ENCODE measurements at places on chromosomes 1 and 21.

DNA sequence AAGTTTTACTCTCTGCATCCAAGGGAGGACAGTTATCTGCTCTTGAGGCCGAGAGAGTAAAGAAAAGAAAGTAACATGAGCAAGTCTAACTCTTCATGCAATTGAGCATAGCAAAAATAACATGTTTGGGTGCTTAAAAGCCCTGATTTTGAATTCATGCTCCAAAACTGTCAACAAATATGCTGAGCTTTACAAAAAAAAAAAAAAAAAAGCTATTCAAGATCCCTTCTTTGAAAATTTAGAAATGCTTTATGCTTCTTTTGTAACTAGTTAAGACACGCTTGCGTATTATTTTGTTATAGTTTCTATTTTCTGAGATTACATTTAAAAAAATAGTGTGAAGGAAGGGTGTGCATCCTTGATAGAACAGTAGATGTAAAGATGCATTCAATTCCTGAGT lies 1733.0 kb downstream of the MRPL39 start:
- H3K27ac ChIP-seq: no peak overlapping the region
- H3K4me1 ChIP-seq: peaks cover 6% of the 10 kb centered on the region
- no peak for DNase-seq
- H3K36me3 ChIP-seq: no peaks in the 10 kb centered on the region

GRCh38 chr1:56557746-56558145 lies 21.6 kb downstream of the PLPP3 start:
- no peak overlapping the region for H3K4me3 ChIP-seq
- no peak for DNase-seq
- no peaks in the 10 kb centered on the region for H3K27me3 ChIP-seq
- no peaks in the 10 kb centered on the region for H3K36me3 ChIP-seq
- no peaks in the 10 kb centered on the region for H3K4me1 ChIP-seq
- no peak overlapping the region for H3K27ac ChIP-seq

- no peaks in the 10 kb centered on the region for H3K36me3 ChIP-seq
- no peak overlapping the region for H3K27ac ChIP-seq
- H3K4me1 ChIP-seq: no peaks in the 10 kb centered on the region
- H3K4me3 ChIP-seq: no peak overlapping the region
Measured at GRCh38 chr1:241145881-241146280, 211.1 kb downstream of the RGS7 start.

DNA sequence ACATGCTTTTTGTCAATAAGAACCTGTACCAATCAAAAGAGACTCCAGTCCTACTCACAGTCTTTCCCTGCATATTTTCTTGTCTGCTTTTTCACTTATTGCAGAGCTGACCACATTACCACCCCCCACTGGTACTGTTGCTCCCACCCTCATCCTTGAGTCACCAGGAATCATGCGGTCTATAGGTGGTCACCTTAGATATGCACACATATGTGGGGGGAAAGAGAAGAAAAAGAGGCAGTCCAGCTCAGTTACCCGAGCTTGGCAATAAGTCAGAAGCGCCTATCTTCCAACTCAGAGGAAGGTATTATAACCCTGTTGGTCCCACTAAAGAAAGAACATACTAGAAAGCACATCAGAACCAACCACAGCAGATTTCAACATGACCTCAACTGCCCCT lies 119.2 kb downstream of the SMYD2 start:
- peaks cover 4% of the 10 kb centered on the region for H3K27me3 ChIP-seq
- no peaks in the 10 kb centered on the region for H3K4me1 ChIP-seq
- no peak for DNase-seq

- DNase-seq: peak; percentile 98
- H3K27me3 ChIP-seq: no peaks in the 10 kb centered on the region
- H3K27ac ChIP-seq: no peak within 1 kb of the TSS
- no peaks in the 10 kb centered on the region for H3K4me1 ChIP-seq
Measured at GRCh38 chr1:16613185-16614147, at the start of gene NBPF1. TSS of gene NBPF1 (minus strand) at chr1:16613564.

DNA sequence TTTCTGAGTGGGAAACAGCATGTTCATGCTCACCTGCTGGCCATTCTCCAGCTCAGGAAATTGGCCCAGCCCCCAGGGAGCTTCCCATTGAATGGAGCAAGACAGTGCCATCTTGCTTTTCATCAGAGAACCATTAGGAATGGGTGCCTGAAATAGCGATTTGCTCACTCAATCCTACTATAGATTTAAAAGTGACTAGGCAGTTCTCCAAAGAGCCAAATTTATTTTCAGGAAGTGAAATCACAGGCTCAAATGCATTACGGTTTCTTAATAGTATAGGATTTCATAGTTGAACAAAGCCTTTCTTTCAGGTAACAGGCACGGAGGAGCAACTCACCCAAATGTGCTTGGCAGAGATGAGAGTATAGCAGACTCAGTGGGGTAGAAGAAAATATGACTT lies 272.1 kb downstream of the GRIK1 start:
- H3K4me3 ChIP-seq: no peak overlapping the region
- peaks cover 6% of the 10 kb centered on the region for H3K27me3 ChIP-seq
- no peak overlapping the region for H3K27ac ChIP-seq
- peaks cover 4% of the 10 kb centered on the region for H3K4me1 ChIP-seq
- no peaks in the 10 kb centered on the region for H3K36me3 ChIP-seq
- no peak for DNase-seq

GRCh38 chr1:153340356-153340755 lies 8.3 kb downstream of the PGLYRP4 start:
- H3K27ac ChIP-seq: no peak overlapping the region
- H3K36me3 ChIP-seq: no peaks in the 10 kb centered on the region
- H3K4me3 ChIP-seq: no peak overlapping the region
- no peak for DNase-seq

GRCh38 chr21:42725416-42725930 lies 72.1 kb downstream of the PDE9A start:
- peaks cover 4% of the 10 kb centered on the region for H3K27me3 ChIP-seq
- DNase-seq: no peak
- H3K4me1 ChIP-seq: peaks cover 18% of the 10 kb centered on the region

- no peaks in the 10 kb centered on the region for H3K27me3 ChIP-seq
- peaks cover 14% of the 10 kb centered on the region for H3K36me3 ChIP-seq
- H3K4me3 ChIP-seq: no peak overlapping the region
- no peak overlapping the region for H3K27ac ChIP-seq
- DNase-seq: no peak
Measured at GRCh38 chr1:45887156-45887842, 83.9 kb downstream of the MAST2 start.

- H3K4me1 ChIP-seq: no peaks in the 10 kb centered on the region
- no peaks in the 10 kb centered on the region for H3K27me3 ChIP-seq
- H3K4me3 ChIP-seq: no peak overlapping the region
- H3K27ac ChIP-seq: no peak overlapping the region
- DNase-seq: no peak
Measured at GRCh38 chr21:30733026-30733425, 14.0 kb downstream of the KRTAP21-2 start.

DNA sequence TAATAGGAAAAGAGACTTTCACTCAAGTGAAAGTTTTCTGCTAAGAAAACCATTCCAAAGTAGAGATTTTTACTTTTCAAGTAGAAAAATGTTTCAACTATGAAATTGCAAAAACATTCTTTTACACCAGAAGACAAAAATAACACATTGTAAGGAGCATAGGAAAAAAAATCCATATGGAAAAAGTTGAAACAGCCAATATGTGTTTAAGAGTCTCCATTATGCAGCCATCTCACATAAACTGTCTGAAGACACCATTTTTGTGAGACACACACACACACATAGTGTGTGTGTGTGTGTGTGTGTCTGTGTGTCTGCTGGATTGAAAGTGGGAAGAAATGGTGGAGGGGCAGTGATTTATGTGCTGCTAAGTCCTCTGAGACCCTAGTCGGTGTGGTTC lies 162.1 kb downstream of the HHAT start:
- H3K4me1 ChIP-seq: no peaks in the 10 kb centered on the region
- no peak for DNase-seq
- H3K27ac ChIP-seq: no peak overlapping the region
- no peaks in the 10 kb centered on the region for H3K27me3 ChIP-seq

GRCh38 chr1:172084876-172085275 lies 243.6 kb downstream of the DNM3 start:
- no peak overlapping the region for H3K27ac ChIP-seq
- H3K36me3 ChIP-seq: no peaks in the 10 kb centered on the region
- DNase-seq: no peak
- H3K27me3 ChIP-seq: no peaks in the 10 kb centered on the region
- H3K4me3 ChIP-seq: no peak overlapping the region

DNA sequence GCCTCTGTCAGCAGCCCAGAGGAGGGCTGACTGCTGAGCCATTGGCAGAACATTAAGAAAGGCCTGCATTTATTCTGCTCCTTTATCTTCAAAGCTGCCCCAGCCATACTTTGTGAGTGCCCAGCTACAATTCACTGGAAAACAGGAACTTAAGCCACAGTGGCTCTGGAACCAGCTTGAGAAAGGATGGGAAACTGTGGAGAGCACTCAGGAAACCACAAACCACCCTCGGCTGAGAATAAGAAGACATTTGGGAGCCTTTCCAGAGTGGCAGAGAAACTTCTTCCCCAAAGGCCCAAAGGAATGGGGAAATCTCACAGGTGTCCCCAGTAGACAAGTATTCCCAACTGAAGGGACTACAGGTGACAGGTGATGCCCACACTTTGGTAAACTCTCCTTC lies 1.8 kb downstream of the LAMB3 start:
- DNase-seq: no peak
- H3K4me3 ChIP-seq: no peak overlapping the region
- peaks cover 6% of the 10 kb centered on the region for H3K4me1 ChIP-seq
- no peak overlapping the region for H3K27ac ChIP-seq
- H3K27me3 ChIP-seq: peaks cover 11% of the 10 kb centered on the region

DNA sequence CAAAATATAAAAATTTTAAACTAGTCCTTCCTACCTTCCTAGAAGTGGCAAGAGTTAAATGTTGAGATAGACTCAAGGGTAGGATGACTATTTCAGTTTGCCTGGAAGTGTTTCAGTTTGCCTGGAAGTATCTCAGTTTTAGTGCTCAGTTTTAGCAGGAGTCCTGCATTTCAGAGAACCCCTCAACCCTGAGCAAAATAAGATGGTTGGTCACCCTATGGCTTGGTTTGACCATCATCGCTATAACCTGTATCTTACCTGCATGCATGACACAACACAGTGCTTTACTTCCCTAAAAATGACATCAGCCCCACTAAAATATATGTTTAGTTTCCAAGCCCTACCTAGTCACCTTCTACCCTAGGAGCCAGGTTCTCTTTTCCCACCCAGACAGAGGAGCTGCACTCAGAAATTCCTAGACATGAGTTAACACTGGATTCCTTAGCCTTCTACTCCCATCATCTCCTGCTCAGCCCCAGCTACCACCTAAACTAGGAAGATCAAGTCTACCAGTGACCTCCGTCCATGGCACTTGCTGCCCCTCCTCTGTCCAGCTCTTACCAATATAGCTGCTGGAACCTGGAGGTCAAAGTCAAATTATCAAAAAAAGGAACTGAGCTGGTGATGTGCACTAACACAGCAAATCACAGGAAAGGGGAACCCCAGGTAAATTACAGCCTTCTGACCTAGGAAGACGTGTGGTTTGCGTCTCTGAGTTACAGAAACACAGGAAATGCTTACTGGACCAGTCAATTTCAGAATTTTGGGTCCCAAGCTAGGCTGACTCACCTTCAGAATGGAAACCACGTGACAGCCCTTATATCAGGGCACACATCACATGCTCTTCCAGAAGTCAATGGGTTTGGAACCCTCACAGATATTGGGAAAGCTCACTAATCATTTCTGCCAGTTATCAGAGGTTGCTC lies 2.2 kb upstream of the G0S2 start:
- peaks cover 54% of the 10 kb centered on the region for H3K27me3 ChIP-seq
- peak overlapping the region; percentile 20 for H3K4me3 ChIP-seq
- DNase-seq: peak; percentile 70
- H3K36me3 ChIP-seq: no peaks in the 10 kb centered on the region
- peaks cover 35% of the 10 kb centered on the region for H3K4me1 ChIP-seq
- peak overlapping the region; percentile 82 for H3K27ac ChIP-seq

GRCh38 chr1:209223791-209224190 lies 359.7 kb upstream of the CAMK1G start:
- peaks cover 5% of the 10 kb centered on the region for H3K4me1 ChIP-seq
- no peaks in the 10 kb centered on the region for H3K27me3 ChIP-seq
- H3K27ac ChIP-seq: no peak overlapping the region
- no peak for DNase-seq
- H3K36me3 ChIP-seq: no peaks in the 10 kb centered on the region
- no peak overlapping the region for H3K4me3 ChIP-seq

DNA sequence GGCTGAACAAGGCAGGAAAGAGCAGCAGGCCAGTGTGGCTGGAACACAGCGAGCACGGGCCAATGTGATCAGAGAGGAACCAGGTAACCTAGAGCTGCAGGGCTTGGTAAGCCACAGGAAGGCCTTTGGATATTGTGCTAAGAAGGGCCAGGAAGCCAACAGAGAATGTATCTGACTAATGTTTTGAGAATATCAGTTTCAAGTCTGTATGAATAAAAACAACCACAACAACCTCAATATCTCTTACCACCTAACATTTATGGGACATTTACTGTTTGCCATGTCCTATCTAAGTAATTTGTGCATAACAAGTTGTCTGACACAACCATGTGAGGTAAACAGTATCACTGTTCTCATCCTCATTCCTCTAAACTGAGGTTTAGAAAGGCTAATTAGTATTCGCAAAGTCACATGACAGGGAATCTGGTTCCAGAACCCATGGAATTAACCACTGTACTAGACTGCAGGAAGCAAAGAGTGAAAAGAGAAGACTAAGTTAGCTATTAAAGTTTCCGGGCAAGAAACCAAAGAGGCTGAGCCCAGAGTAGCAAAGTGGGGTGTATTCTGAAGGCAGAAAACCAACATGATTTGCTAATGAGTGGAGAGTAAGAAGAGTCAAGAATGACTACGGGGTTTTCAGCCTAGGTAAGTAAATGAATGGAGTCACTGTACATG lies 38.9 kb downstream of the SPRTN start:
- no peak overlapping the region for H3K4me3 ChIP-seq
- H3K36me3 ChIP-seq: peaks cover 8% of the 10 kb centered on the region
- no peaks in the 10 kb centered on the region for H3K27me3 ChIP-seq
- H3K4me1 ChIP-seq: peaks cover 21% of the 10 kb centered on the region

GRCh38 chr1:78591971-78592370 lies 28.3 kb upstream of the IFI44L start:
- H3K4me1 ChIP-seq: no peaks in the 10 kb centered on the region
- H3K27ac ChIP-seq: no peak overlapping the region
- H3K36me3 ChIP-seq: no peaks in the 10 kb centered on the region
- no peaks in the 10 kb centered on the region for H3K27me3 ChIP-seq
- DNase-seq: no peak
- no peak overlapping the region for H3K4me3 ChIP-seq

DNA sequence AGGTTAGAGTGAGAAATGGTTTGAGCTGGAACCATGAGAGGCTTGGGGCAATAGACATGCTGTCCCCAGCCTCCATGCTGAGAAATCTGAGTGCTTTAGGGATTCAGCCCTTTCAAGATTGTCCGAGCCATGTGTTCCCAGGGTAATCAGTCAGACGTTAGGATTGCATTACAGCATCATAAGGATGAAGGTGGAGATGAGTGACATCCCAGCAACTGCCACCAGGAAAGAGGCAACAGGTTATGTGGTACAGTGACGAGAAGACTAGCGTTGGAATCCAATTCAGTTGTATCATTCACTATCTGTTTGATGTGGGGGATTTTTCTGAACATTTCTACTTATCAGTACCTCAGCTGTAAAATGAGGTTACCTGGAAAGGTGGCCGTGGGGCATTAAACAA lies 1.7 kb downstream of the CAMK1G start:
- no peak overlapping the region for H3K27ac ChIP-seq
- peaks cover 2% of the 10 kb centered on the region for H3K4me1 ChIP-seq
- no peaks in the 10 kb centered on the region for H3K36me3 ChIP-seq
- H3K27me3 ChIP-seq: peaks cover 8% of the 10 kb centered on the region

- H3K27me3 ChIP-seq: no peaks in the 10 kb centered on the region
- H3K4me3 ChIP-seq: no peak overlapping the region
- no peak for DNase-seq
- peak overlapping the region; percentile 67 for H3K27ac ChIP-seq
- H3K4me1 ChIP-seq: peaks cover 60% of the 10 kb centered on the region
- peaks cover 48% of the 10 kb centered on the region for H3K36me3 ChIP-seq
Measured at GRCh38 chr21:35036465-35037383, 12.4 kb downstream of the RUNX1 start.

Data from stimulated activated naive B cell treated with anti-CD40 and anti-IgM and Interleukin-4, amounts not matched to agents 10 μg/mL and 1 μg/mL and 100 μg/mL, for 72 hours (primary cell).